ENCODE measurements at places on chromosomes 16 and 17.

- DNase-seq = no peak
Measured at GRCh38 chr16:81992859-81993258, 18.4 kb downstream of the SDR42E1 start.

DNA sequence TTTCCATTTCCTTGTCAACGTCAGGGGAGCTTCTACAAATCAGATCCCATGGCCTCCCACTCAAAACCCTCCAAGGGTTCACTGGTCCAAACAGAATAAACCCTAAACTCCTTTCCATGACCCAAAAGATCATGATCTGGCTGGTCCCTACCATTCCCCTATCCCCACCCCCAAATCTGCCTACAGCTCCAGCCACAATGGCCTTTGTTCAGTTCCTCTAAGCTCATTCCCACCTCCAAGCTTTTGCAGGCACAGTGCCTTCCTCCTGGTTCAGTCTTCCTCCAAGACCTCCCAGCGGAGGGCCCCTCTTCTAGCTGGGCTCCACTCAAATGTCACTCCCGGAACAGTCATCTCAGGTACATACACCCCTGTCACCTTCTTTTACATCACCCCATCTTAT, 2.0 kb downstream of the GPRC5B start:
- DNase-seq = no peak

GRCh38 chr17:28973425-28973824, 22.1 kb upstream of the PHF12 start:
- no peak for DNase-seq

- DNase-seq = no peak
Measured at GRCh38 chr16:56505181-56505580, 14.6 kb downstream of the BBS2 start.

DNA sequence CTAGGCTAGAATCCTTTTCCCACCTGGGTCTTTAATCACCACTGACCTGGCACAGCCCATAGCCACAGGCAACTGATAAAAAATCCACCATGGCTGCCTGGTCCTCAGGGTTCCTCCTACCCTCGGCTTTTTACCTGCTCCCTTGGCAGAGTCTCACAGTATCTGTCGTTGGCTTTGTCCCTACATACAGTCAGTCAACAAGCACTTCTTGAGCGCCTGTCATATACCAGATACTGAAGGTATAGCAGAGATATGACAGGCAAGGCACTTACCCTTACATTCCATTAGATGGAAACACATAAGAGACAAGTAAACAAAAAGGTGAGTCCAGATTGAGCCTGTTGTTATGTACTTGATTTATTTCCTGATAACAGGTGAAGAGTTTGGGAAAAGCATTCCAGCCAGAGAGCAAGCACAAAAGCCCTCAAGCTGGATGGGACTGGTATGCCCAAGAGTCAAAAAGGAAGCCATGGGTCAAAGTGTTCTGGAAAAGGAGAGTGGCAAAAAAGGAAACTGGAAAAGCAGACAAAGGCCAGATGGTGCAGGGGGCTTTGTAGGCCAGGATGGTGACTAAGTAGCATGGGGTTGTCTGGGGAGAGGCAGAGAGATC, 247.0 kb downstream of the CHD9NB start:
- no peak for DNase-seq

DNA sequence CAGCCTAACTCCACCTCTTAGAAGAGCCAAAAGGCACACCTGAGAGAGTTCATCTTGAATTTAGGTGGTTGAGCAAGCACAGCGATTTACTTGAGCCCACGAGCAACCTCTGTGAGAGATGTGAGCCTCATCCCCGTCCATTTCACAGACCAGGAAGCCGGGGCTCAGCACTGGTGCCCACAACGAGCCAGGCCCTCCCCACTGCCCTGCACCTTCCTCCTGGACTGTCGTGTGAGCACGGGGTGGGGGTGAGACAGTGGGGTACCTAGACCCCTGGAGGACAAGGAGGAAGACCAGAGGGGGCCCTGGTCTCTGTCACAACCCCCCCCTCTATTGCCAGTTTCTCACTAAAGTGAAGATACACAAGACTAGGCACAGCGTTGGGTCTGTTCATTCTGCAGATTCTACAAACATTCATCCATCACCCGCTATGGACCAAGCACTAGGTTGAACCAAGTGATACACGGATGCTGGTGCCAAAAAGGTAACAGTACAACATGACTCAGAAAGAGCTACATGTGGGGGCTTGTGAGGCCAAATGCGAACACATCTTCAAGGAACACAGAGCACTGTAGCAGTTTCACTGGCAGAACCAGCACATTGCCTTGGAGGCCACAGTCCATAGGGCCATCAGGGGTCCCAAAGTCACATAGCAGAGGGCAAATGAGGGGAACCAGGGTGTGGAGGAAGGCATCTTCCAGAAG, 231.9 kb downstream of the PARN start:
- no peak for DNase-seq

DNA sequence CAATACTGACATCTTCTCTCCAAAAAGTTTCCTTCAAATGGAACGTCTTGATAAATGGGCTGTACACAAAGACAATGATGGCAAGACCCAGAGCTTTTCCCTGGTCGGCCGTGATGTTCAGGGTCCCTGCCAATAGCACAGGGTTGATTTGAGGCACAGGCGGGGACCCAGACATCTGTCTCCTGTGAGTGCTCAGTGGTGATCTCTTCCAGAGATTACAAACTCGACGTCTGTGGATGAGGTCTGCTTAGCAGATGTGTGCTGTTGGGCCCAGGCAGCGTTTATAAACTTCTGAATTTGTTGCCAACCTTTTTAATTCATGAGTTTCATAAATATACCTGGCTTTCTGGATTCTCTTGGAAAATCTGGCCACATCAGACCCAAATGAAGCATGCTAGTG, 14.9 kb downstream of the CPPED1 start:
- no peak for DNase-seq

DNA sequence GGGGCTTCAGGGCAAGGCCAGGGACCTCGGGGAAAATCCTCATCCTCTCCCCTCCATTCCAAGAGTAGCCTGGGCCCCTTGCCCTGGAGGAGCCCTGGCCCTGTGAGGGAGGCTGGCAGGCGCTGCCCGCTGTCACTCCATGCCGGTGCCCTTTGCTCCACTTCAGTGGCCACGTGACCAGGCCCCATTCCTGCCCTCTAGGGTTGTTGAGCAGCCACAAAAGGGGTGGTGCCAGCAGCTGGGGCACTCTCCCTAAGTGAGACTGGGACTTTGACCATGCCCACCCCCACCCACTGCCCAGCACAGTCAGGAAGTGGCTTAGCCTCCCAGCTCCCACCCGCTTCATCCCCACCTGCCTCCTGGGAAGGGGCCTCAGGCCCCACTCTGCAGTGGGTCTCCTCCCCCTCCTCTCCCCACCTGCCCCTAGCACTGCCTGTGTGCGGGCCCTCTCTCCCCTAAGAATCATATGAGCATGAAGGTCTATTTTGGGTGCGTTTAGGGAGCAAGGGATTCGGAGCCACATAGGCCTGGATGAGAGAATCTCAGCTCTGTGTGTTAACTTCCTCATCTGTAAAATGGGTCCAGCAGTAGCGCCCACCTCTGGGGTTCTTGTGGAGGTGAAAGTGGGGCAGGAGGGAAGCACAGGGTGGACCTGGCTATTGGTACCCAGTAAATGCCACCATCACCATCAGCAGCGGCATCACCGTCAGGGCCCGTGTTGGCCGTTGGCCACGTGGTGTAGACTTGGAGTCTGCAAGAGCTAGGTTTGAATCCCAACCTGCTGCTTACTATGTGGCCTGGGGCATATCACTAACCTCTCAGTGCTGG, 7.2 kb downstream of the PDK2 start:
- no peak for DNase-seq

- DNase-seq = no peak
Measured at GRCh38 chr16:21033704-21034103, 116.9 kb downstream of the DNAH3 start.

DNA sequence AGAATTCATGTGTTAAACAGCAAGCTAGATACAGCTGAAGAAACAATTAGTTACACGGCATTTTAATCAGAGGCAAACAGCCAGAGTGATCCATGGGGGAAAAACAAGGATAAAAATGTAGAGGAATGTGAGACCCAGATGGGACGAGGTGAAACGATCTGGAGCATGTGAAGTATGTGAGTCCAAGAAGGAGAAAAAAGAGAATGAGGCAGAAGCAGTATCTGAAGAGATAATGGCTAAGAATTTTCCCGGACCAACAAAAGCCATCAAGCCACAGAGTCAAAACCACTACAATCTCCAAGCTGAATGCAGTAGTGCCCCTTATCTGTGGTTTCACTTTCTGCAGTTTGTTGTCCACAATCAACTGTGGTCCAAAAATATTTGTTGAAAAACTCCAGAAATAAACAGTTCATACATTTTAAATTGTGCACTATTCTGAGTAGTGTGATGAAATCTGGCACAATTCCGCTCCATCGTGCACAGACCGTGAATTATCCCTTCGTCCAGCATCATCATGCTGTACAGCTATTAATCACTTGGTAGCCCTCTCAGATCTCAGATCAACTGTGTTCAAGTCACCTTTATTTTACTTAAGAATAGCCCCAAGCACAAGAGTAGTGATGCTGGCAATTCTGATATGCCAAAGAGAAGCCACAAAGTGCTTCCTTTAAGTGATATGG, 18.8 kb downstream of the MYH10 start:
- no peak for DNase-seq

DNA sequence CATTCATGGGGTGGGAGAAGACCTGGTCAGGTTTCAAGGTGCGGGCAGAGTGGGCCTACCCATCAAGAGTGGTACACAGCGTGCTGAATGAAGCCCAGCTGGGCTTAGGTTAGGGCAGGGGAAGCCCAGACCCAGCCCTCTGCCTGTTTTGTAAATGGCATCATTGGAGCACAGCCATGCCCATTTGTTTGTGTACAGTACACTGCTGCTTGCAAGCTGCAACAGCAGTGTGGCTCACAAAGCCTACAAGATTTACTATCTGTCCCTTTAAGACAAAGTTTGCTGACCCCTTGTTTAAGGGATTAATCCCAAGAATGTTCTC, 230.1 kb upstream of the TNRC6C start:
- DNase-seq = no peak

DNA sequence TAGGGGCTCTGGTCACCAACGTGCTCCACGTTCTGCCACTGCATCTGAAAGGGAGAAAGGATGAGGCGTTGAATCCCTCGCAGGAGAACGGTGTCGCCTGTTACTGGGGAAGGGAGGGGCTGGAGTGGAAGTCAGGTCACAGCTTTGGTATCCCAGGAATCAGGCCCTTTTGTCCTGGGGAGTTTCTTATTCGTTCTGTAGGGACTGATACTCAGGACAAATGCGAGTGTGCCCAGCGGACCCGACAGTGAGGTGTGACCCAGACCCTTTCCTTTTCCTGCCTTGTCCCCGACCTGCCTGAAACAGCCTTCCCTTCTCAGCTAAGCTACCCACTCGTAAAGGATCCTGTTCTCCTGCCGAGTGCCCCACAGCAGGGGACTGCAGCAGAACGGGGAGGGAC, 177.5 kb downstream of the VPS53 start:
- no peak for DNase-seq

DNA sequence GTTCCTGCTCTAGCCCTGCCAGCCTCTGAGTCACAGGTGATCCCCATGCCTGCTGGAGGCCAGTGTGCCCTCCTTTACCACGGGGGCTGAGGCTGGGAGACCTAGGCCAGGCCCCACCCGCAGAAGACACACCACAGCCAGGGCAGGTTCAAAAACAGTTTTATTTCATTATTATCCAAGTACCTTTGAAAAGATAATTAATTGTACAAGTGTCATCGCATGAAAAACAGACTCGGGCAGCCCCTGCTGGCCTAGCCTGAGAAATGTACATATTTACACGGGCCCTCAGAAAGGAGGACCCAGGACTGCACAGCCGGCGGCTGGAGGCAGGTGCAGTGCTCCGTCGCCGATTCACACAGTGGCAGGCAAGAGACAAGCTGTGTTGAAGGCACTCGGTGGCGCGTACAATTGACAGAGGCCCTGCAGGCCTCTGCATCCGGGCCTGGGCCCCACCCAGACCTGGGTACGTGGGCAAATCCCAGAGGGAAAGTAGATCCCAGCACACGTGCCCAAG, 4.4 kb downstream of the PDIA2 start:
- DNase-seq = no peak

DNA sequence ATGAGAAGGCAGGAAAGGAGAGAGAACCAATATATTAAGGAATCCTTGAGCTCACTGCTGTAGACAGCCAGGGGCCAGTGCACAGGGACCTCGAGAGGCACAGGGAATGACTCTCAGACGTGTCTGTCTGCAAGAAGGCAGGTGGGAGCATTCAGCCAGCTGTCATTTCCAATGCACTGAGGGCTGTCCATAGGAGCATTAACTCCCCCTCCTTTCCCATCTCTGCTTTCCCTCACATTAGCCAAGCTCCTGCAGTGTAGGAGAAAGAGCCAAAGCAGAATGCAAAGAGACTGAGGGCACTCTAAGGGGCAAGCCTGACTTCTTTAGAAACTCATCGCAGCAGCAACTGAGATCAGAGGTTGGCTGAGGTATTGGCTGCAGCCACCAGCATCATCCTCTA, 218.3 kb downstream of the CDH13 start:
- DNase-seq = no peak

DNA sequence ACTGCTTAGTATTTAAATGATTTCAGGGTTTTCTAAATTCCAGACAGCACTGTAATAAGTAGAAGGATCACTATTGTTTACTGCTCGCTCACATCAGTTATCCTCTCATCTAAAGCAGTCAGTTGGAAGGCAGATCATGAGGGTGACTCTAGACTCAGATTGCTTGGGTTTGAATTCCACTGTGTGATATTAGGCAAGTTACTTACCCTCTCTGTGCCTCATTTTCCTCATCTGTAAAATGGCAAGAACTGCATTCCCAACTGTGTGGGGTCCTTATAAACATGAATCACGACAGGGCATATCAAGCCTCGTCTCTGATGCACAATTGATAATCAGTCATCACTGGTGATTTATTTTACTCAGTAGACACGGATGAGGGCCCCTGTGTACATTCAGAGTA, 15.1 kb downstream of the CLUAP1 start:
- no peak for DNase-seq

- DNase-seq = no peak
Measured at GRCh38 chr16:17801068-17801467, 330.3 kb upstream of the XYLT1 start.

DNA sequence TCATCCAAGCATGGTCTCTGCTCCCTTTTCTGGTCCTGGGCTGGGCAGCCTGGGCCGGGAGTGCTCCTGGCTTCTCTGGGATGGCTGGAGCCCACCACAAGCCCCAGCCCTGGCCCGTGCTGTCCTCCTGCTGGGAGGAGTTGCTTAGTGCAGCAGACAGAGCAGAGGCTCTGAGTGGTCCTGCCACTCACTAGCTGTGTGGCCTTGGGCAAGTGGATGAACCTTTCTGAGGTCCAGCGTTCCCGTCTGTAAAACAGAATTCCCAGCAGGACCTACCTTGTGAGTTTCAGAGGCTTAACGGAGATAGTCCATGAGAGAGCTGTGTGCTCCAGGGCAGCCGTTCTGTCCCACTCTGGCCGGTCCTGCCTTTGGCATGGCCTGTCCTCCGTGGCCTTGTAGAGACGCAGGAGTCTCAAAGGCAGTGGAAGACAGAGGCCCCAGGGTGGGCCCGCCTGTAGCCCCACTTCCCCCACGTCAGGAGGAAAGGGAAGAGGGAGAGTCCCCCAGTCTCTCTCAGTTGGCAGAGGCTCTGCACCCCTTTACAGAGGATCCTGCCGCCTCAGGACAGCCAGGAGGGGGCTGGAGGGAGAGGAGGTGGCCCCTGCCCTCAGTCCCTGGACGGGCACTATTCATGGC, 7.8 kb downstream of the MYO15B start:
- no peak for DNase-seq

- no peak for DNase-seq
Measured at GRCh38 chr16:89000207-89000959, 23.4 kb upstream of the CBFA2T3 start.

GRCh38 chr16:50606431-50607050, 58.3 kb downstream of the NKD1 start:
- DNase-seq = no peak

Data from activated CD8-positive, alpha-beta memory T cell treated with anti-CD3 and anti-CD28 coated beads for 4 hours (primary cell).